ENCODE measurements at places on chromosomes 2 and 18.
A peak's percentile ranks its signal among the peaks of the same experiment; 100 is the strongest.

DNA sequence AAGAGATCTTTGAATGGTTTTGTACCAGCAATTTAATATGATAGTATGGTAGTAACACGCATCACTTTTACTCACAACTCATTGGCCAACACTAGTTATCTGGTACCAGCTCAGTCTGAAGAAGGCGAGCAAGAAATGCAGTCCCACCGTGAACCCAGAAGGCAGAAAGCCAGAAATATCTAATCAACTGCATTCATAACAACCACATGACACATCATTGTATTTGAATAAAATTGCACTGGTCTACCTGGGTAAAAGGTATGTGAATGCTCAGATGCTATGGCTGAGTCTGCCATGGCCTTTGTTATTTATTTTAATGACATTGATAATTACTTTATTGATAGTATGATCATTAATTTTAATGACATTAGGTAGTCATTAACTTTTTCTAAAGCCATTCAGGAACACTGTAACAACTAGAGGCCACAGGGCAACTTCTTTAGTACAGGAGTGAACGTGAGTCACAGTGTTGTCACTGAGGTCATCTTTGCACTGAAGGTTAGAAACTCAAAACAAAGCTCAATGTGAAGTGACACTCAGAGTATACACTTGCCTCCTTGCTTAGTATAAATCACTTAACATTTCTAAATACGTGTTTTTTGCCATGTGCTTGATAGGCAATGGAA lies 475.6 kb upstream of the TNP1 start:
- no peak for DNase-seq

GRCh38 chr18:12369211-12369610 lies 7.8 kb downstream of the AFG3L2 start:
- no peak for DNase-seq

- no peak for DNase-seq
Observed at GRCh38 chr2:29417630-29418029, 302.4 kb downstream of the CLIP4 start.

DNA sequence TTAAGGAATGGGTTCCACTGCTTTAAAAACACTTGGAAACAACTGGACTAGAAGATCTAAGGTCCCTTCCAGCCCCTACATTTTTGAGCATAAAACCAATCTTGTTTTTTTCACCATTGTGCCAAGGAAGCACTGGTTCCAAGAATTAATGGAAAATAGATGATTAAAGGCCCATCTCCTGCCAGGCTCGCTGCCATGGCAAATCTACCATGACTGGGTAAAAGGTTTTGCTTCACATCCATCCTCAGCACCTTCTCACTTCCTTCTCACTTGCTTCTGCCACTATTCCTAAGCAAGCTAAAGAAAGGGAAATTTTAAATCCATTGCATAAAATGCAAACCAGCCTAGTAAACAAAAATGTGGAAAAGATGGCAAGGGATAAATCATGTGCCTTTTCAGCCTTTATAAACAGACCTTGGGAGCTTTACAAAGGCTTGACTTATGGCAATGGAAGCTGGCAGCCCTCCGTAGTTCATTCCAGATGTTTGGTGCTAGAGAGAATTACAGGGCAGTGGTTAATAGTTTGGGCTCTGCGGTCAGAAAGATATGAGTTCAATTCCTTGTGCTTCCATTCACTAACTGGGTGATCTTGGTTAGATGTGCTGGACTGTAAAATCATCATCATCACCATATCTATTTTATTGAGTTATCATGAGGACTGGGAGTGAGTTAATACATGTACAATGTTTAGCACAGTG lies 27.0 kb upstream of the ST3GAL5 start:
- no peak for DNase-seq

DNA sequence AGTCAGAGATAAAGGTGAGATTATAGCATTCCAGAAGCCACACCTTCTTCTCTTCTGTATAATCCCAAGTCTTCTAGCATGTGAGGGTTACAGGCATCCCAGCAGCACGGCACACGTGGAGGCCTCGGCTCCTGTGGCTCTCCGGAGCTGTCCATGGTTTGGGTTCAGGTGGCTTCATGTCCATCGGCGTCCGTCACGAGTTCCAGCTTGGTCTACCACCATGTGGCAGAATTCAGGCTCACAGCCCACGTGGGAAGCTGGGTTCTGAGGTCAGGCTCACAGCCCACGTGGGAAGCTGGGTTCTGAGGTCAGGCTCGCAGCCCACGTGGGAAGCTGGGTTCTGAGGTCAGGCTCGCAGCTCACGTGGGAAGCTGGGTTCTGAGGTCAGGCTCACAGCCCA lies 378.3 kb upstream of the SALL3 start:
- no peak for DNase-seq

GRCh38 chr2:233822101-233822771 lies 32.1 kb downstream of the HJURP start:
- no peak for DNase-seq

GRCh38 chr2:24970483-24971285 lies 1.1 kb downstream of the DNAJC27 start:
- DNase-seq = no peak

GRCh38 chr2:212845941-212846340 lies 305.5 kb downstream of the IKZF2 start:
- no peak for DNase-seq

- no peak for DNase-seq
Observed at GRCh38 chr2:60366135-60366712, 187.2 kb downstream of the BCL11A start.

GRCh38 chr2:120963997-120964705 lies 228.5 kb downstream of the GLI2 start:
- no peak for DNase-seq

GRCh38 chr2:96233880-96234316 lies 25.3 kb upstream of the STARD7 start:
- DNase-seq = peak; percentile 53

DNA sequence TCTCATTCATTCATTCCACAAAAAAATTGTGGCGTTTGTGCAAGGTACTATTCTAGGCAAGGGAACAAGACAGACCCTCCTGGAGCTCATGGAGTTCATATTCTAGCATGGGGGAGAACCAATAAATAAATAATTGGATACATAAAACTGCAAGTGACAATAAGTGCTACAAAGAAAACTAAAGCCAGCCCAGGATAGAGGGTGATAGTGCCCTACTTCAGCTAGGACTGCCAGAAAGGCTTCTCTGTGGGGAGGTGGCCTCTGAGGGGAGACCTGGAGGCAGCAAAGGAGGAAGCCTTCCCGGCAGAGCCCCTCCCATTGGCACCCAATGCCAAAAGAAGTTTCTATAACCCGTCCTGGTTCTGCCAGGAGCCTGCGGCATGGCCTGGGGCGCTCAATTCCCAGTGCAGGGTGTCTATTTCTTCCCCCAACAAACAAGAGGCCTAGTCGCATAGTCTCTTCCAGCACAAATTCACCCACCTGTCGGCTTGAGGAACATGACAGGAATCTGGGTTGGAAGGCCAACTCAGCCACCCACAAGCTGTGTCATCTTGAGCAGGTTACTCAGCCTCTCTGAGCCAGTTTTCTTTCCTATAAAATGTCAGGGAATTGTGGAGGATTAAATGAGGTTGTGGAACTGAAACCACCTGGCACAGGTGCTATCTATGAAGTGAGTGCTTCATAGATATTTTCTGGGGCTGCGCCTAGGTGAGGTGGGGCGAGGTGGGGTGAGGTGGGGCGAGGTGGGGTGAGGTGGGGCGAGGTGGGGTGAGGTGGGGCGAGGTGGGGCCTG lies 94.3 kb downstream of the ZFP36L2 start:
- no peak for DNase-seq

DNA sequence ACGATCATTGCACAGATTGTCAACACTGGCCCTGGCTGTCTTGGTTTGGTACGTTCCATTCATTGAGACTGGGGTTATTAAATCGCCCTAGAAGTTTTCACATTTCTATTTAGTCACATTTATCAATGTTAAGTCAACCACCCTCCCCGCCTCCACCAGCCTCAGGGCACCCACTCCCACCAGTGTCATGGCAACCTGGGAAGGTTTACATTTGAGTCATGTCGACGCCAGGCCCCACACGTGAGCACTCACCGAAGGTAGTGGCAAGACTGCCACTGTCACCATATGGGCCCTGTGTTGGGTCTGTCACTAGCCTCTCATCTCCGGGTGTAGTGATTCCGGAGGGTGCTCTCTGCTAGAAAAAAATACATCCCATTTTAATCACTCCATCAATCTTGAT lies 194.2 kb downstream of the TWIST2 start:
- DNase-seq = no peak

DNA sequence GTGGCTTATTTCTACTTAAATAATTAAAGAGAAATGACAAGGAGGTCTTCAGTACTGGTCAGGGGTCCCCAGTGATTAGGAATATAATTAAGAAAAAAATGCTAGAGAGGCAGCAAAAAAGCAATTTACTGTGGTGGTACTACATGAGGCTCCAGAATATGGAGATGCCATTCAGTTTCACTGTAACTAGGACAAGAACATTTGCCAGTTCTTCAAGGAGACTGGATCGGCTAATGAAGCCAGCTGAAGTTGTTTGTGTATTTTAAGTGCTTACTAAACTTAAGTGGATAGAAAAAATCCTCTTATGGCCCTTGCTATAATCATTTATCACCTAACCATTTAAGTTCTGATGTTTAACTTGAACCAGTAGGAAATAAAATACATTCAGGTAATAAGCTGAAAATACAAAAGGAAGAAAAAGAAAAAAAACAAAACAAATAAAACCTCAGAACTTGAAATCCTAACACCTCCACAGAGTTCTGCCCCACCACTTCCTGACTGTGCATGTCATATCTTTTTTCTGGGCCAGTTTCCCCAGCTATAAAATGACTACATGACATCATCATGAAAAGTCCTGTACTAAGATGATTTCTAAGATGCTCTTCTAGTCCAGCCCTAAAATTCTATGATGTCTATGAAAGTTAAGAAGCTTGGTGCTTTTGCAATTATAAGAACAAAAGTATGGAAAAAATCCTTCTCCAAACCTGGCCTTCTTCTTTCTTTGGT lies 98.0 kb downstream of the TRABD2A start:
- no peak for DNase-seq

- no peak for DNase-seq
Observed at GRCh38 chr2:227597998-227598397, 695 bp upstream of the SCYGR2 start.
